CD4-positive, alpha-beta T cell treated with Interleukin-2 at 100 ng/mL for 4 hours (primary cell): ENCODE measurements at places on chromosomes 11 and 22.

- DNase-seq = no peak
Observed at GRCh38 chr22:46067159-46068111, 82.9 kb upstream of the PPARA start.

- peak; percentile 61 for DNase-seq
Observed at GRCh38 chr11:114348200-114349191, 51.8 kb downstream of the C11orf71 start.

- DNase-seq = no peak
Observed at GRCh38 chr11:120554766-120555432, 43.4 kb downstream of the GRIK4 start.

DNA sequence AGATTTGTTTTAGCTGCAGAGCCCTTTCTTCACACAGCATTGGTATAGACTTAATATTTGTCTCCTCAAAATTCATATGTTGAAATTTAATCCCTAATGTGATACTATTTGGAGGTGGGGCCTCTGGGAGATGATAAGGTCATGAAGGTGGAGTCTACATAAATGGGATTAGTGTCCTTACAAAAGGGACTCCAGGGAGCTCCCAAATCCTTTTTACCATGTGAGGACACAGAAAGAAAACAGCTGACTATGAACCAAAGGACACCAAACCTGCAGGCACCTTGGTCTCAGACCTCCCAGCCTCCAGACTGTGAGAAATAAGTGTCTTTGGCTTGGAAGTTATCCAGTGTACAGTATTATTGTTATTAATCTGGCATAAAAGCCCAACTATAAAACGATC lies 10.2 kb downstream of the SLC35F2 start:
- DNase-seq = no peak

- DNase-seq = no peak
Observed at GRCh38 chr22:19107730-19108074, 14.5 kb downstream of the DGCR2 start.

DNA sequence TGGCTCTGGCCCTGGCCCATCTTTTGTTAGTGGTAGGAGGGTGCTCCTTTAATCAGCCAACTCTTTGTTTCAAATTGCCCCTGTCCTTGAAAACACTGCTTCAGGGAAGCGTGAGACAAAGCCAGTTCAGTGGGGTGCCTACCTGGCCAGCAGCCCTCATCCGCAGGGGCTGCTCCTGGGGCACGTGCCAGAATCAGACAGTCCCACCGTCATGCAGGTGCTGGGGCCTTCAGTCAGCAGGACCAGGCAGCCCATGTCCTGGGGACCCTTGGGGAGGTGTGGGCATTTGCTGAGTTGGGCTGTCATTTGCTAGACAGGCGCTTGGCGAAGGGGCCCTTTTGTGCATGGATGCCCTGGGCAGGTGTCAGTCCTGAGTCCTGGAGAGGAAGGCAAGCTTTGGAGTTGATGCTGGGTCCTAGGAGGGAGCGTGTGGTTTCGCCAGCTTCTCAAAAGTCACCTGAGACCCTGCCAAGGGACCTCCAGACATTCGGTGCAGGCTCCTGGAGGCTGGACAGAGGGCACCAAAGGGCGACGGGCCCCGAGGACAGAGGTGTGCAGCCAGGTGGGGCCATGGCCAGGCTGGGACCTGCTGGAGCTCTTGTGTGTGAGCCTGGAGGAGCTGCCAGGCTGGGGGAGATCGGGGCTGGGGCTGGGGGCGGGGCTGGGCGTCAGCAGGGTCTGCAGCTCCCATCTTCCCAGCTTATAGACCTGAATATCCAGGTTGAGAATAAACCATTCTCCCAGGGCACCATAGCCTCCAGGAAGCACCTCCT lies 15.0 kb upstream of the RTN4R start:
- DNase-seq = no peak

DNA sequence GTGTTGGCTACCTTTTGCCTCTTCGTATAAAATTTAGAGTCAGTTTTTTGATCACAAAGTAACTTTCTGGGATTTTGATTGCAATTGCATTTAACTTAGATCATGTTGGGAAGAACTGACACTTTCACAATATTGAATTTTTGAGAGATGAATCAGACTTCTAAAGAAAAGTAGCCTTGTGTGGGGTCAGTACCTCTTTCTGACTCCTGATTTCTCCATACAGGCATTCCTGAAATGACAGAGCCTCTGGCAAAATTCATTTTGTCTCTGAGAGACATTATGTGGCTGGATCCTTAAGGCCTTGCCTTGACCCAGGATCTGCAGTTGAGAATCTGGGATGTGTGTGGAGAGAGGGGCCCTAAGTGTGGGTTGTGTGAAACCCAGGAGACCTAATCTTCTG lies 37.8 kb downstream of the PPFIBP2 start:
- no peak for DNase-seq

GRCh38 chr22:45228401-45228754 lies 12.3 kb downstream of the KIAA0930 start:
- DNase-seq = no peak

DNA sequence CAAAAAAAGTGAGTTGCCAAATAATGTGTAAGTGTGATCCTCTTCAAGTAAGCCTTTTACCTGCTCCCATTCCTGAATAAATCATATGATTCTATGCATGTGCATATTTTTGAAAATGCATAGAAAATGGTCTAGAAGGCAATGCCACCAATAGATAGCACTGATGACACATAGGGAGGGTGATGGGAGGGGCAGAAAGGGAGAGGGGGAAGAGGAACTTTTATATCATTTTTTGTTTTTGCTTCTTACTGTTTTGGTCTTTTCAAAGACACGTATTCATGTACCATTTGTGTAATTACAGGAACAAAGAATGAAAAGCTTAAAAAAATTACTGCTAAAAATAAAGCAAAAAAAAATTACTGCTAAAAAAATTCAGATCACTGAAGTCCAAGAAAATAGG lies 60.8 kb downstream of the C11orf58 start:
- DNase-seq = no peak

DNA sequence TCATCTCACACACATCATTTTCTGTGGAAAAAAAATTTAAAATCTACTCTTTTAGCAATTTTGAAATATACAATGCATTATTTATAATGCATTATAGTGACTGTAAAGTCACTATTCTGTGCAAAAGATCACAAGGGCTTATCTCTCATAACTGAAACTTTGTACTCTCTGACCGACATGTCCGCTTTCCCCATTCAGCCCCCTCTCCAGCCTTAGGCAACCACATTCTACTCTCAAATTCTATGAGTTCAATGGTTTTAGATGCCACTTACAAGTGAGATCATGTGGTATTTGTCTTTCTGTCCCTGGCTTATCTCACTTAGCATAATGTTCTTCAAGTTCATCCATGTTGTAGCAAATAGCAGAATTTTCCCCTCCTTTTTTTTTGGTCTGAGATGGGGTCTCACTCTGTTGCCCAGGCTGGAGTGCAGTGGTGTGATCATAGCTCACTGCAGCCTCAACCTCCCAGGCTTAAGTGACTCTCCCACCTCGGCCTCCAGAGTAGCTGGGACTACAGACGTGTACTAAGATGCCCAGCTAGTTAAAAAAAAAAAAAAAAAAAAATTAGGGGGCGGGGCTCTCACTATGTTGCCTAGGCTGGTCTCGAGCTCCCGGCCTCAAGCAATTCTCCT lies 44.5 kb downstream of the SYN3 start:
- no peak for DNase-seq

GRCh38 chr11:61266602-61267001 lies 25.6 kb downstream of the PGA5 start:
- no peak for DNase-seq

GRCh38 chr11:10824888-10825287 lies 16.2 kb upstream of the EIF4G2 start:
- DNase-seq = no peak

DNA sequence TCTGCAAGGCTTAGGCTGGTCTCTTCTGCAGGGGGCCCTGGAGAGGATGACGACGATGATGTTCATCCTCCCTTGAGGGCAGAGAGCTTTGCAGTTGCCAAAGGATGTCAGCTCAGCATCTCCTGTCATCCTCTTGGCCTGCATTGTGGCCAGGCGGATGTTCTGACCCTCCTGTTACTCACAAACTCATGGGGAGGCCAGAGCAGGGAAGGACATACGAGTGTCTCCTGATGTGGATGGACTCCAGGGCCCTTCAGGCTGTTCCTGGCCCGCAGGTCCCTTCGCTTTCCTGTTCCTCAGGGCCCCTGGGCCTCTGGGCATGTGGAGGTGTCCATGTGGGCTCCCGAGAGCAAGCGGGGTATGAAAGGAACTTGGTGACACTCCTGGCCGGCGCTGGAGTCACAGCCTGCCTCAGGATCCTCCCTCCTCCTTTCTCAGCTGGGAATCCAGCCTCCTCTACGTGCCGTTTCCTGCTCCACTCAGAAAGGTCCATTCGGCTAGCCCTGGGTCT lies 8.5 kb downstream of the ADORA2A start:
- no peak for DNase-seq

GRCh38 chr11:725624-726202 lies 19.7 kb downstream of the EPS8L2 start:
- DNase-seq = no peak

- DNase-seq = no peak
Observed at GRCh38 chr11:34178209-34178821, 72.9 kb downstream of the NAT10 start.

- DNase-seq = no peak
Observed at GRCh38 chr22:28027453-28028448, 108.7 kb upstream of the PITPNB start.

DNA sequence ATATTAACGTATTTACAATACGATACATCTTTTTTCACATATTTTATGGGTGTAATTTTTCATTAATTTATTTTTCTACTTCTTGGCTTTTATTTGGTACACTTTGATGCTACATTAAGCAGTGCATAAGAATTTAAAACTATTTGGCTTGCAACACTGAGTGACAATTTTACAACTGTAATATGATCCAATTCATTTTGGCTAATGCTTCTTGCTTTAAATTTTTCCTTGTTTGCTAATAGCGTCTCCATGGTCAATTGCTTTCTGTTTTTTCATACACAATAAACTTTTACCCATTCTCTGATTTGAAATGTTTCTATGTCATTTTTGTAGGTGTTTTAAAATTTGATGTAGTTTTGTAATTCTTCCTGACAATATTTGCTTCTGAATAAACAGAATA lies 773.2 kb downstream of the FAM181B start:
- DNase-seq = no peak

DNA sequence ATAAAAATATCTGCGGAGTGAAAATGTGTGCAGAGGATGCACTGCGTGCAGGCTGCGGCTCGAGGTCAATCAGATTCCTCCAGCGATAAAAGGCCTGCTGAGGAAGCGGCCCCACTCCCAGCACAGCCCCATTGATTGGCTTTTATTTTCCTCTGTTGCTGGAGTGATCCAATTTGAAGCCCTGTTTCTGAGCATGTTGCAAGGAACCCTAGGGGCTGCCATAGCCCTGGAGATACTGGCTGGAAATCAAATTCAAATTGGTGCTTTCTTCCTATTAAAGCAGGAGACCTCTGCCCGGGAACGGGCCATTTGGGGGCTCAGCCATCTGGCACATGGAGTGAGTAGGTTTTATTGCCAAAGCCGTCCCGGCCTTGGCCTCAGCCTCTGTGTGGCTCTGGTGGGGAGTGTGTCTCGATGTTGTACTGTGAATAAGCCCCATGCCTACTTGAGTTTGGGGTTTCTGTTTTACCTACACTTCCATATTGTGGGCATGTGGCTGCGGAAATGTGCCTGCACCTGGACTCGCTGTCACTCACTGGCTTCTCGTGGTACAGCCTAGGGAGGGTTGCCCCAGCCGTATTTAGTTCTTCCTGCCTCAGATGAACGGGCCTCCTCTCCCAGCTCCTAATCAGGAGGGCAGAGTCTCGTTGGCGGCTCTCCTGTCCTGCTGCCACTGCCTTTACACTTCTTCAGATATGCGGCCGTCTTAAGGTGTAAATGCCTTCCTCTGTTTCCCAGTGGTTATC lies 25.6 kb downstream of the PARVB start:
- DNase-seq = no peak

DNA sequence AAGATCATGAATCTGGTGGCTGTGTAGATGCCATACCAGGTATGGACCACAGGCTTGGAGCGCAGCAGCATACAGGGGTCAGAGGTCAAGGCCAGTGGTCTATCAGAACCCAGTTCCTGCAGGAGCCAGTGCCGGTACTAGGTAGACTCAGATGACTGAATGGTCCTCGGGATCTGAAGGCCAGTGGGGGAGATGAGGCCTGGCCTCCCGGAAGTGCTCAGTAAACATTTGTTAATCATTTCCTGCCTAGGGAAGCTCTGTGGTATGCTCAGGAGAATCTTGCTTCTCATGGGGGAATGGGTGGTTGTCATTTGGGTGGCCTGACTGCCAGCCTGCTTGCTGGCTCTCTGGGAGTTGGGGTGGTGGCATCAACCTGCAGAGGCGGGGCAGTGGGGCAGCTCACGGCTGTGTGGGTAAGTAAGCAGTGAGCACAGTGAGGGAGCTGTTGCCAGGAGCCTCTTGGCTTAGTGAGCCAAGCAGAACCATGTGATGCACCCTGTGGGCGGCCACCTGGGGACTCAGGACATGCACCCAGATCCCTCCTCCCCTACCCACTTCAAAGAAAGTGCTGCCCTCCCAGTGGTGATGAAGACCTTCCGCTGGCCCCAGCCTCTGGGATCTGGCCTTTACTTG lies 33.0 kb downstream of the PTPRJ start:
- DNase-seq = peak; percentile 71

- no peak for DNase-seq
Observed at GRCh38 chr11:134120143-134120850, 51.4 kb downstream of the JAM3 start.

DNA sequence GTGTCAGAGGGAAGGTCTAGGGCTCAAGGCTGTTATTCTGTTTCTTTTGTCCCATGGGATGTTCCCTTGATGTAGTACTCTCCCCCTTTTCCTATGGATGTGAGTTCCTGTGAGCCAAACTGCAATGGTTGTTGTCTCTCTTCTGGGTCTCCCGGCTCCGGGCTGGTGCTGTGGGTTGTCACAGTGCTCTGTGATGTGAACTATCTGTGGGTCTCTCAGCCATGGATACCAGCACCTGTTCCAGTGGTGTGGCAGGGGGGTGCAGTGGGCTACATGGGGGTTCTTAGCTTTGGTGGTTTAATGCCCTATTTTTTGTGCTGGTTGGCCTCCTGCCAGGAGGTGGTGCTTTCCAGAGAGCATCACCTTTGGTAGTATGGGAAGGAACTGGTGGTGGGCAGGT lies 941.1 kb downstream of the KCNA4 start:
- DNase-seq = no peak

- no peak for DNase-seq
Observed at GRCh38 chr11:7672276-7672959, 882 bp downstream of the CYB5R2 start.

DNA sequence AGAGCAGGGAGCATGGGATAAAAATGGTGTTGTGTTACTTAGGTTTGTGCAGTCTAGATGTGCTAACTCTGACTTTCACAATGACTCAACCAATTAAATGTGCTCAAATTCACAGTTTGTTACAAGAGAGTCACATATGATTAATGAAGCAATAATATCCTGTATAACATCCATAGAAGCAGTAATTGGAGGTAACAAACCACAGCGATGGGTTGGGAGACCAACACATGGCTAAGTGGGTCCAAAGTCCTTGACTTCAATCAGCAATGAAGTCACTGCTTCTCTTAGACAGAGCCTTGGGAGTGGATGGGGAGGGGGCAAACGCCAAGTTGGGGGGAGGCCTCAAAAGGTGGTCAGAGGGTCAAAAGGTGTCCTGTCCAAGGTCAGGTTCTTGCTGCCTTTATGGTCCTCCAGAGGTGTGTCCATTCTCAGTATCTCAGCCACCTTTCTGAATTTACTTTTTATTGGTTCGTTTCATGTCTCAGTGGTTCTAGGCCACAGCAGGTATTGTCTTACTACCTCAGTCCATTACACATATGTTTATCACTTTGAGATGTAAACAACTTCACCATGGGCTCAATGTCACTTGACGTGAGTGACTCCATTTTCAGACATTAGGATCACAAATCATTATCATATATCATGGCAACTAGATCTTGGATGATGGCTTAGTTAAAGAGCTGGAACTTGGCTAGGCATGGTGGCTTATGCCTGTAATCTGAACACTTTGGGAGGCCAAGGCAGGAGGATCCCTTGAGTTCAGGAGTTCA lies 32.4 kb downstream of the SLN start:
- no peak for DNase-seq
